ENCODE measurements at places on chromosomes 13 and 19.
A peak's percentile ranks its signal among the peaks of the same experiment; 100 is the strongest.

DNA sequence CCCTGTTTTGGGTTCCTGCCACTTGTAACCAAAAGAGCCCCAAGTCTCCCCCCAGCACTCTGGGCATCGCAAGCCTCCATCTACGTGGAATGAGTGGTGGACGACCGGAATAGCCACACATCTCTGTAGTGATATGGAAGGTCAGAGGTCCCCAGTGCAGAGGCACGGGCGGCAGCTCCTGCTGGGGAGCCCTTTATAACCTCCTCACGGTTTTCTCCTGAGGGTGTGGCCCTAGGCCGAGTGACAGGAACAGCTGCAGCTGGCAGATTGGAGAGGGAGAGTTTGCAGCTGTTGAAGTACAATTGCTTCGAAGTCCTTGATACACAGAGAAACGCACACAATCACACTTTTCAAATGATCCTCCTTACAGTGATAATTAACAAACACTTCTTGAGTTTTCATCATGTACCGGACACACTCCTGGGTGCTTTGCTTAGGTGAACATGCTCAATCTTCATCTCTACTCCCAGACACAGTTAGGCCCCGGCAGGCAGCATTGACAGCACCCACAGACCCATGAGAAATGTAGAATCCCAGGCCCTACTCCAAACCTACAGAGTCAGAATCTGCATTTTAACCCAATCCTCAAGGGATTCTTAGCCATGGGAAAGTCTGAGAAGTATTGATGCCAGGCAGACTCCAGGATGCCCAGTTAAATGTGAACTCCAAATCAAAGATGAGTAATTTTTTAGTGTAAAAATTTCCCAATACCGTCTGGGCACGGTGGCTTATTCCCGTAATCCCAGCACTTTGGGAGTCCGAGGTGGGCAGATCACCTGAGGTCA is 4.9 kb upstream of the ZNF787 start:
- DNase-seq = no peak

- DNase-seq = no peak
Measured at GRCh38 chr13:80313668-80314256, 27.2 kb downstream of the SPRY2 start.

DNA sequence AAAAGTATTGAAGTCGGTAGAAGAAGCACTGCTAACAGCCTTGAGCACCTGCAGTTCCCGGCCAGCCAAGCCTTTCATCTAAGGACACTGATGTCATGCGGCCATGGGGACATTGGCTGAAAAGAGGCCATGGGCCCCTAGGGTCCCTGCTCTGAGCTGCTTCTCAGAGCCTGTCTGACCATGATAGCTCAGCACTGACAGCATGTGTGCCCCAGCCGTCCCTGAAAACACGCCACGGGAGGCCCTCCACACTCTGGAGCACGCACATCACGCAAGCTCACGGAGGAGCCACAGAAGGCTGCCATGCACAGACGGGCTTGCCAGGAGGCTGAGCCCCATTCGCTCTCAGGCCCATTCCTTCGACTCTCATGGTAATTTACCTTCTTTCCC is 51.8 kb downstream of the MLLT1 start:
- DNase-seq = no peak

- DNase-seq = peak; percentile 74
Measured at GRCh38 chr13:114339857-114340534, 25.7 kb downstream of the CHAMP1 start.

- DNase-seq = no peak
Measured at GRCh38 chr19:30784850-30785457, 412.8 kb downstream of the ZNF536 start.

GRCh38 chr13:50594276-50595051 is 249.0 kb downstream of the DLEU7 start:
- no peak for DNase-seq

- DNase-seq = no peak
Measured at GRCh38 chr13:48831248-48831647, 144.5 kb upstream of the FNDC3A start.

DNA sequence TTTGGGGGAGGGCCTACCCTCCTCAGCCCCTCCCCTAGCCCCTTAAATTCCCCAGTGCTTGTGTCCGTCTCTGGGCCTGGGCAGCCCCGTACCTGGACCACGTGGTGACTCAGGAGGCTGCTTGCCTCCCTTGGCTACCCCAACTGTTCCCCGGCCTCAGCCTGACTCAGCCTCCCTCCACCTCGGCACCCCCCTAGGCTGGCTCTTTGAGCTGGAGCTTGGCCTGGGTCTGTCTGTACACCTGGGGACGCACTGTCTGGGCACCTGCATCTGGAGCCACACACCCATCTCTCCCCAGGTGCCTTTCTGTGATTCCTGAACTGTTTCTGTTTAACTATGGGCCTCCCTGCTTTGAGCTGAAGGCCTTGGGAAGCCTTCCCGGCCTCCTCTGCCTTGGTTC is 1.8 kb upstream of the KLK14 start:
- DNase-seq = no peak

DNA sequence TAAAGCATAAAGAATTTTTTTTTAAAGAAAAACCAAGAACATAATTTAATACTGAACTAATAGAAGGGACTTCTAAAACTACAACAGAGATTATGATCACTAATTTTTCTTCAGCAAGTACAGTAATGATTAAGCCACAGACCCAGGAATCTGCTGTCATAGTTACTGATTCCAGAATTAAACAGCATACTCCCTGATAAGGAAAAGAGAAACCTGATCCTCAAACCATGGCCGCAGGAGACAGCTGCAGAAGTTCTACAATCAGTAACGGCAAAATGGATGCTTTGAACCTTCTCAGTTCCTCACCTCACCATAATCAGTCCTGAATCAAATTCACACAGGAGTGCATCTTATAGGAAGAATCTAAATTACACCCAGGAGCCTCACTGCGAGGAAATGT is 939.0 kb upstream of the SLITRK1 start:
- DNase-seq = no peak

GRCh38 chr13:99190147-99190985 is 10.3 kb upstream of the UBAC2 start:
- no peak for DNase-seq

- DNase-seq = no peak
Measured at GRCh38 chr13:20053016-20053415, 94.5 kb downstream of the ZMYM2 start.

DNA sequence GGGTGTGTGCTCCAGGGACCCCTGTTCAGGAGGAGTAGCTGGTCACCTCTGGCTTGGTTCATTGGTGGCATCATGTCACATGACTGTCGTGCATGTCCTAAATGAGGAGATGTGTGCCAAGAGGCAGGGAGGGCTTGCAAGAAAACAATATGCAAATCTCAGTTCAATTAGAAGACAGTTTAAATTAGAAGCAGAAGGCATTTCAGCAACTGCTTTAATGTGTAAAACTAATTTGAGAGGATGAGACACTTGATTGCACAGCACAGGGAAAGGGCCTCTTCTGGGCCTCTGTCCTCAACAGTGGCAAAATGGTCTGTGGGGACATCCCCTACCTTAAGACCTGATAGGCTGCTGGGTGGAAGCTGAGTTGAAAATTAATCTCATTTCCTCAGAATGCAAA is 54.6 kb downstream of the SPATA13 start:
- DNase-seq = no peak

- no peak for DNase-seq
Measured at GRCh38 chr13:34048652-34049051, 230.7 kb downstream of the RFC3 start.

DNA sequence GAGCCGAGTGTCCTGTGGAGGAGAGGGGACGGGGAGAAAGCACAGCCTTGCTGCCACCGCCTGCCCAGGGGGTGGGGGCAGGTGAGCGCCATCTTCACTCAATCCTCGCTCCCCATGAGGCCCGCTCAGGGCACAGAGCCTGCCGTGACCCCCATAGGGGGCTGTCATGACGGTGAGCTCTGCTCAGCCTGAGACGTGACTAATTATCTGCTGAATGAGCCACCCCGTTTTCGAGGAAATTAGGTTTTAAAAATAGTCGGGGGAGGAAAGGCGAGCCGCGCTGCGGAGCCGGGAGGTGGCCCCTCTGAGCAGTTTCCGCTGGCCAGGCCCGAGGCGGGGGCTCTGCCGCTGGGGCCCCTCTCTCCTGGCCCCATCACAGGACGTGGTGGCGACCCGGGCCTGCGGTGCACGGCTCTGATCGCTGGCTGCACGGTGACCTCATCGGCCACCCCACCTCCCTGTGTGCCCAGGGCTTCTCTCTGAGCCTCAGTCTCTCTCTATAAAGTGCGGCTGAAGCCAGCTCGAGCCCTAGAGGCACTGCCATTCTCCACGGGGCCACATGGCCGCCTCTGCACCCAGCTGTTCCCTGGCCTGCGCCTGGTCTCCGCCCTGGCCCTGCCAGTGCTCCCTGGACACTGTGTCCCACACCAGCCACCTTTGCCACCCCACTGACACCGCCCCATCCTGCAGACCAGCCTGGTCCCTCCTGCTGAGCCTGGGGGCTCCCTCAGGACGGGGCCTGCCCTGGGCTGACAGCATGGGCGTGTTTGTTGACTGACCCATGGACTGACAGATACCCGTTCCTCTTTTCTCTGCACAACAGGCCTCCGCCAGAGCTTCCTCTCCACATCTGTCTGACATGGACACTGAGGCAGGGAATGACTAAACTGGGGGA is 28.3 kb downstream of the PIP5K1C start:
- no peak for DNase-seq

GRCh38 chr19:3573858-3574637 is 1.3 kb downstream of the HMG20B start:
- DNase-seq = peak; percentile 75

DNA sequence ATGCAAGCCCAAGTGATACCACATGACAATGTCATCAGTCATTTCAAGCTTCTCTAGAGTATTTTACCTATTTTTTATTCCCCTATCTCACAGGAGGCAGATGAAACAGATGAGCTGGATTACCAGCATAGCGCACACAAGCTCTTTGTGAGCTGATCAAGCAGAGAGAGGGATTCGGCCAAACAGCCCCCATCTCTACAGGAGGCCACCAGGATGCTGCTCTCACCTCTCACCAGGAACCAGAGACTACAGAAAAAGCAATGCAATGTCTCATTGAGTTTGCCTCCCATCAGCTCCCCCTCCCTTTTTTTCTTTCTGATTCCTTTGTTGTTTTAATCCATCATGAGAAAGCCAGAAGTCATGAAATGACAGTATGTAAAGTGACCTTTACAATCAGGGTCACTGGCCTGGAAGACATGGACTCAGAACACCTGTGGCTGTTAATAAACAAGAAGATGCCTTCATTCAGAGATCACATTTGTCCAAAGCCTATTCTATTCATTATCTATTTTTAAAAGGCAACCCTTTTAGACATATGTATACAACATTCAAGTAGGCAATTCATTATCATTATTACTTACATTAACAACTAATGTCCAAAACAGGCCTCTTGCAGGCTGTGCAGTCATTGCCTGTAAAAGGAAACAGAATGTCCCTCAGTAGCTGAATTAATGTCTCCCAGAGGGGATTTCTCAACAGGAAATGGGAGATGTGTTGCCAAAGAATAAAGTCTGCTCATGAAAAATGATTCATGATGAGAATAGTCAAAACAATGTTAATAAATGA is 656.6 kb downstream of the TBC1D4 start:
- no peak for DNase-seq

- no peak for DNase-seq
Measured at GRCh38 chr13:70894258-70894657, 786.0 kb upstream of the KLHL1 start.

GRCh38 chr19:33192010-33192409 is 2.1 kb upstream of the LRP3 start:
- DNase-seq = no peak

- DNase-seq = peak; percentile 57
Measured at GRCh38 chr13:22278336-22278929, 607.6 kb downstream of the FGF9 start.

GRCh38 chr13:94813920-94814475 is 101.7 kb upstream of the SOX21 start:
- no peak for DNase-seq

- DNase-seq = no peak
Measured at GRCh38 chr19:647566-648284, 8.0 kb downstream of the FGF22 start.

DNA sequence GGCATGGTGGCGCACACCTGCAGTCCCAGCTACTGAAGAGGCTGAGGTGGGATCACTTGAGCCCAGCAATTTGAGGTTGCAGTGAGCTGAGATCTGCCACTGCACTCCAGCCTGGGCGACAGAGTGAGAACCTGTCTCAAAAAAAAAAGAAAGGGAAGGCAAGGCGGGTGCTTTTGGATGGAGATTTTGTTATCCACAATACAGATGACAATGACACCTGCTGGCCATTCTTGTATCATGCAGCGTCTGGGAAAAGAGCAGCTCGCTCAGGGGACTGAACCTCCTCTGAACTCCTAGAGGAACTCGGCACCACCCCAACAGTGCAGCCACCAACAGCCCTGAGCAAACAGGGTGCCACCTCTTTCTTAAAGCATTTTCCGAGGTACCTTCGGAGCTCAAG is 22.8 kb downstream of the HAUS8 start:
- DNase-seq = no peak

GRCh38 chr19:39405958-39406655 is 540 bp upstream of the ZFP36 start:
- DNase-seq = no peak

DNA sequence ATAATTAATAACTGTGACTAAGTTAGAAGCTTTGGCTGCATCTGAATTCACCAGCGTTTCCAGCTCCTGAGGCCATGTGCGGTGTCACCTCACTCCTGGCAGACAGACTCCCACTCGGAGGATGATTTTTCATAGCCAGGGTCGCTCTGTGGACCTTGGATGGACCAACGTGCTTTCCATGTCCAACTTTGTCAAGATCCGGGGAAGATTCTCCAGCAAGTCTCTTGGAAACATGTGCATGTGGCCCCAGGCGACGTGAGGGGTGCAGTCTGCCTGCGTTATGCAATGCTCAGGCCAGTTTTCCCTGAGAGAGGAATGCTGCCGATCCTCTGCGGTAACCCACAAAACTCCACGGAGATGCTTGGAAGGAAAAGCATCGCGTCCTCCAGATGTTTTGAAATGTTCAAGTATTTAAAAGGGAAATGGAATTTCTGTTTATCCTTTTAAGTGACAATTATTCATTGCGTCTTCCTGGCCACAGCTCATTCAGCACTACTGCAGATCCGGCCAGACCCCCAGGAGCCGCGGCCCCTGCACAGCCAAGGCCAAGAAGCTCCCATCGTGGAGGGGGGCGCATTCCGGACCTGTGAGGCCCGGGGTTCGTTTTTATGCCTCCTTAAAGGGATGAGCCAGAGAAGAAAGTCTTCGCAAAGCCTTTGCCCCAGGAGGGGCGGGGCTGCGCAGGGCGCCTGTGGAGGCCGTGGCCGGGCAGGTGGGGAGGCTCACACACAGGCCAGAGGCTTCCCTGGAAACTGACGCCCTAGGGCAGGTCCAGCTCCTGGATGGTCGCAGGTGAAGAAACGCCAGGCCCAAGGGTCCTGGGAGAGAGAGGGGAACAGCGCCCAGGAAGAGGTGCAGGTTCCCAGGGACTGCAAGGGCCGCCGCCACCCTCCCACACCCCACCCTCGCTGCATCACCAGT is 46.0 kb downstream of the C13orf46 start:
- no peak for DNase-seq
